Activated CD4-positive, CD25-positive, alpha-beta regulatory T cell treated with anti-CD3 and anti-CD28 coated beads, Interleukin-2, amount 50 U/mL, for 24 hours (primary cell): ENCODE measurements at places on chromosomes 11 and 22.

DNA sequence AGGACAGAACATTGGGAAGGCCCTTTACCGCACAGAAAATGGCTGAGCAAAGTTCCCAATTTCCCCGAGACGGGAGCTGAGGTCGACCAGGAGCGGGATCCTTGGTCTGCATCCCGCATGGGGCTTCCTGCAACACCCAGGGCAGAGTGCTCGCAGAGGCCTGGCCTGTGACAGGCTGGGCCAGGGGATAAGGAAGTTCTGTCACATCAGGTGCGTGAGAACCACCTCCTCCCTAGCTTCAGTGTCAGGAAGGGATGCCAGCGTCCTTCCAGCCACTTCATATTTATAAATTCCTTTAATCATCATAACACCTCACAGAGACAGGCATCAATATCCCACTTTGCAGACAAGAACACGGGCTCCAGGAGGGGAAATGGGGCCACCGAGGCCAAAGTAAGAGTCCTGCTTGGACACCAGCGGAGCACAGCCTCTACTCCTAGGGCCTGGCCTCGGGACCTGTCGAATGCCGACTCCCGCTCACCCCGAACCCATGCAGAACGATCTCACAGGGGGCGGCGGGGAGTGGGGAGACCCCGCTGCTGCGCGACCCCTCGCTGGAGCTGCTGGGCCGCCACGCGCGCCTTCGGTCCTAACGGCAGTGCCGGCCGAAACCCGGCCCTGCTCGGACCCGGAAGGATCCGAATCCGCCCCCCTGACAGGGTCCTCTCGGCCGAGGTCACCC, 532 bp downstream of the BET1L start:
- no peak for ATAC-seq

DNA sequence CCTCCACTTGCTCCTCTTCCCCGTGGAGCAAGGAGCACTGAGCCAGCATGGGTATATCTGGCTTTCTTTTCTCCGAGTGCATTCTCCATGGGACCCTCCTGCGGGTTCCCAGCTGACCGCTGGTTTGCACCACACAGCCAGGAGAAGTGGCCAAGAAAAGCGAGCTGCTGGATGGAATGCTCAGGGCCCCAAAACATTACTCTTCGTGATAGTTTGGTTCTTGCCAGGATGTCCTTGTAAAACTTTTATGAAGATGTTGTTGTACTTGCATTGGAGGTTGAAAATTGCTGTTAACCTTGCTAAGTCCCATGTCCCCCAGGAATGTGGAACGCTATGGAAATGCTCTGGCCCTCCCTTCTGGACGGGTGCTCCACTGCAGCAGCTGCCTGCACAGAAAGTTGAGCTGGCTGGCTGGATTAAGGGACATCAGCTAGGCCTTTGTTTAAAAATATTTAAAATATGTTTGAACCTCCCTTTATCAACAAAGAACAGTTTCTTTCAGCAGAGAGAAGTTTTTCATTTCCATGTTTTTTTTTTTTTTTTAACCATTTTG, 68.7 kb downstream of the ZNRF3 start:
- ATAC-seq, result no peak

GRCh38 chr11:130421697-130422096, 6.7 kb downstream of the ADAMTS8 start:
- ATAC-seq, result no peak

- ATAC-seq, result no peak
These were observed 31.7 kb upstream of the CXCR5 start for GRCh38 chr11:118851970-118852369.

DNA sequence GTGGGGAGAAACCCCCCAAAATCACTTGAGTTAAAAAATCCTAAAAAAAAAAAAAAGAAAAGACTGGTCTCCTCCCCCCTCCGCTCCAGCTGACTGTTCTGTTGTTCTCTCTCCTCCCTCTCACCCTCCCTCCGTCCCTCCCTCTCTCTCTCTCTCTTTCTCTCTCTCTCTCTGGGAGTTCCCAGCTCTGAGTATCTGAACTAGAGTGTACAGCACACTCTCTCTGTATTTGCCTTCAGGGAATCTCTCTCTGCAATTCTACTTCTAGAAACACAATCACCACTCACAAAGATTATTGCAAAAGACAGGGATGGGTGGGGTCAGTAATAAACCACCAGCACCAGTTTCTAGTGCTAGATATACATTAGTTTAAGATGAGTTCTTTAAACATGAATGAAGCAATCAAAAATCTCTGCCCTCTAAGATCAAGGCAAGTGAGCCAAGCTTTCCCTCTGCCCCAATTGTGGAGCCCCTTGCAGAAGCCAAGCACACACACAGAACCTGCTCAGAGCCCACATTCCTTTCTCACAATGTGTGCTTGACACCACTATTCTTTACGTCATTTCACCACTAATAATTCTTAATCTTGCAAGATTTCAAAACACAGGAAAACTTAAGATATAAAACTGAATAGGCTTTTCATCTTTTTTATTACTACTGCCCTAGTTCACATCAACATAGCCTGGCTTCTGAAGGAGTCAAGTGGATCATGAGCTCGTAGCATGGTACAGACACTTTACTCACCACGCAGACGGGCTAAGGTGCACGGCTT, 133.5 kb downstream of the RBFOX2 start:
- no peak for ATAC-seq

DNA sequence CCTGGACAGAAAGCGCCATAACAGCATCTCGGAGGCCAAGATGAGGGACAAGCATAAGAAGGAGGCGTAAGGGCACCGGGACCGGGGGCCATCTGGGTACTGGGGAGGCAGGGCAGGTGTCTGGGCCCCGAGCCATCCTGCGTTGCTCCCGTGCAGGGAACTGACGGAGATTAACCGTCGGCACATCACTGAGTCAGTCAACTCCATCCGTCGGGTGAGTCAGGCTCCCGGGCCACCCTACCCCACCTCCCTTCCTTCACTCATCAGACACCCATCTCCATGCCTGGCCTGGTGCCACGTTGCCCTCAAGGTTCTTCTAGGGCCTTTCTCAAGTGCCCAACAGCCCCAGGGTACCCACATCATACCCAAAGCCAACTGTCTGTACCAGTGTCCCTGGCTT, 15.0 kb downstream of the PLCB3 start:
- no peak for ATAC-seq
